ENCODE measurements at places on chromosomes 4 and X. TPM values are rescaled to one million over a fixed set of nuclear protein-coding genes. Genes with fewer than 3 reads are reported as not detected.
A peak's percentile ranks its signal among the peaks of the same experiment; 100 is the strongest.

The DLG3 gene
- 12.5 TPM for total RNA-seq

The ASIC5 gene
- not detected for total RNA-seq

The CENPE gene
- 1.4 TPM for total RNA-seq

The CT45A5 gene
- not detected for total RNA-seq

The VCX gene
- not detected for total RNA-seq

The TMEM271 gene
- total RNA-seq = 0.36 TPM

The ERAS gene
- total RNA-seq = not detected

The SCML2 gene
- 1.9 TPM for total RNA-seq

DNA sequence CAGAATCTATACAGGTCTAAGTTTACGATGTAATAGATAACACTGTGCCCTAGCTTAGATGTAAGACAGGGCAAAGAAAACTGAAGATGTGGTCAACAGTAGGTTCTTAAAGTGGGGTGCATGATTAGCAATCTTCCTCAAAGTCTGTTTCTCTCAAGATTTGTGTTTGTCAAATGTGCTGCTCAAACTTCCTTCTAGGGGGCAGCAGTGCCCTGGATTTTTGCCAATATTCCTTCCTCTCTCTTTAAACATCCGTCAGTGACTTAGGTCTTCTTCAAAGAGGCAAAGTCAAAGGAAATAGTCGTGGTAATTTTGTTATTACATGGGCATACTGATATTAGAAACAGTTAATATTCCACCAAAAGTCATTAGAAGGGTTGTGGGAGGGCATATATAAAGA lies 4.2 kb upstream of the PDHA2 start:
- no peaks in the 10 kb centered on the region for H3K27me3 ChIP-seq
- H3K4me3 ChIP-seq = no peak overlapping the region
- DNase-seq = no peak

DNA sequence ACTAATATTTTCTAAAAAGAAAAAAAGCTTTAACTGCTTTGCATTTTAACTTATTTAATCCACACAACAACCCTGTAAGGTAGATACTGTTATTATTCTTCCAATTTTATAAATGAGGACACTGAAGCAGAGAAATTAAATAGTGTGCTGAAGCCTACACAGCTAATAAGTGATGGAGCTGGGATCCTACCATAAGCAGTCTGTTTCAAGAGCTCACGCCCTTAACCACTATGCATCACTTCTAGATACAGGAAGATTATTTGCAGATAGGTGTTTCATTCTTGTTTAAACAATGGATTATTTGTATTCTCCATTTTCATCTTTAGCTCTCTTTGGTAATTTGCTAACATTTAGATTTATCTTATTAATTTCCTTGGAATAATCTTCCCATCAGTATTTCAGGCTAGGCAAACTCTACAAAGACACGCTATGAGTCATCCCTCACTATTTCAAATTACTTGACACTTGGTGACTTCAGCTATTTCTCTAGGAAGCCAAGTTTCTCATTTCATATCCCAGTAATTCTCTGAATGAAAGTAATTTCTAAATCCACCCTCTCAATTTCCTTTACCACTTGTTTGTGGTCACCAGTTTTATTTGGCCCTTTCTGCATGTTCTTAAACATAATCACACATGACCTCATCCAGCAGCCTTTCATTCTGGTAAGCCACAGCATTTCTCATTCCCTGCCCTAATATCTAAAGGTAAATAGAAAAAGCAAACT lies 67.3 kb downstream of the ASB9 start:
- no peak overlapping the region for H3K27ac ChIP-seq
- H3K36me3 ChIP-seq = no peaks in the 10 kb centered on the region
- DNase-seq = no peak
- no peaks in the 10 kb centered on the region for H3K4me1 ChIP-seq

DNA sequence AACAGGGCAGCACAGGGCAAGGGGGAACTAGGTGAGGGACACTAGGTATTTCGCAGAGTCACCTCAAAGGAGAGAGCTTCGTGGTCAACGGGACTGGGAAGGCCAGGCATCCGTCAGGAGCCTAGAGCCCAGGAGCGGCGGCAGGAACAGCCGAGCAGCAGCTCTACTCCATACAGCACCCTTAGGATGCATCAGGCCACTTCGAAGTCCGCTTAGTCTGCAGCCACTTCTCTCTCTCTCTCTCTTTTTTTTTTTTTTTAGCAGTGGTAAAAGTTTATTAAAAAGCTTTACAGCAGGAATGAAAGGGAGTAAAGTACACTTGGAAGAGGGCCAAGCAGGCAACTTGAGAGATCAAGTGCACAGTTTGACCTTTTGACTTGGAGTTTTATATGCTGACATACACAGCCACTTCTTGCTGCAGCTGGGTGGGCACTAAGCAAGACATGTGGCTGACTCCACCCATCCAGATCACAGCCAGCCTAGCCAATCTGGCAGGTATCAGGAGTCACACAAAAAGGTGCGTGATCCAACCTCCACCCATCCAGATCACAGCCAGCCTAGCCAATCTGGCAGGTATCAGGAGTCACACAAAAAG lies 209.7 kb upstream of the RADX start:
- H3K4me1 ChIP-seq = no peaks in the 10 kb centered on the region
- no peak overlapping the region for H3K27ac ChIP-seq
- no peak for DNase-seq
- H3K36me3 ChIP-seq = no peaks in the 10 kb centered on the region

GRCh38 chr4:73617256-73617655 lies 3.0 kb downstream of the RASSF6 start:
- DNase-seq = no peak
- H3K27me3 ChIP-seq = no peaks in the 10 kb centered on the region
- H3K4me1 ChIP-seq = no peaks in the 10 kb centered on the region
- no peaks in the 10 kb centered on the region for H3K36me3 ChIP-seq

- H3K27me3 ChIP-seq = no peaks in the 10 kb centered on the region
- H3K27ac ChIP-seq = no peak overlapping the region
- DNase-seq = no peak
- no peak overlapping the region for H3K4me3 ChIP-seq
- no peaks in the 10 kb centered on the region for H3K4me1 ChIP-seq
- H3K36me3 ChIP-seq = no peaks in the 10 kb centered on the region
Measured at GRCh38 chr4:120770897-120771296, 151.6 kb downstream of the PRDM5 start.

GRCh38 chr4:155640751-155641150 lies 25.9 kb upstream of the GUCY1A1 start:
- no peaks in the 10 kb centered on the region for H3K4me1 ChIP-seq
- H3K27me3 ChIP-seq = no peaks in the 10 kb centered on the region
- no peak overlapping the region for H3K27ac ChIP-seq
- DNase-seq = no peak

DNA sequence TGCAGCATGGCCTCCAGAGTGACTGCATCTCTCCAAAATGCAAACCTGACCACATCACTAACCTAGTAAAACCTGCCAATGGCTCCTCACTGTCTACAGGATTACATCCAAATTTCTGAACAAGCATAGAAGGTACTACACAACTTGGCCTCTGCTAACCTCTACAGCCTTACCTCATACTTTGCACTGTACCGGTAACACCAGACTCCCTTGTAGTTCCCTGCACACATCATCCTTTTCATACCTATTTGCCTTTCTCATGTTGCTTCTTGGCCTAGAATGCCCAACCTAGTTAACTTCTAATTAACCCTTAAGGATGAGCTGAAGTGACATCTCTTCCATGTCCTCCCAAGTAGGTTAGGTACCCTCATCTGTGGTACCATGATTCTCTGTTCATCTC lies 33.4 kb upstream of the KCNE5 start:
- no peaks in the 10 kb centered on the region for H3K4me1 ChIP-seq
- no peaks in the 10 kb centered on the region for H3K27me3 ChIP-seq
- no peaks in the 10 kb centered on the region for H3K36me3 ChIP-seq
- no peak for DNase-seq
- H3K27ac ChIP-seq = no peak overlapping the region

- no peak overlapping the region for H3K27ac ChIP-seq
- H3K27me3 ChIP-seq = no peaks in the 10 kb centered on the region
- H3K4me3 ChIP-seq = no peak overlapping the region
- H3K4me1 ChIP-seq = no peaks in the 10 kb centered on the region
- H3K36me3 ChIP-seq = no peaks in the 10 kb centered on the region
- no peak for DNase-seq
Measured at GRCh38 chr4:57926311-57926710, 816.1 kb upstream of the IGFBP7 start.

- no peaks in the 10 kb centered on the region for H3K36me3 ChIP-seq
- peak overlapping the region; percentile 65 for H3K27ac ChIP-seq
- no peaks in the 10 kb centered on the region for H3K27me3 ChIP-seq
Measured at GRCh38 chrX:69238114-69238886, 73.0 kb upstream of the PJA1 start.

DNA sequence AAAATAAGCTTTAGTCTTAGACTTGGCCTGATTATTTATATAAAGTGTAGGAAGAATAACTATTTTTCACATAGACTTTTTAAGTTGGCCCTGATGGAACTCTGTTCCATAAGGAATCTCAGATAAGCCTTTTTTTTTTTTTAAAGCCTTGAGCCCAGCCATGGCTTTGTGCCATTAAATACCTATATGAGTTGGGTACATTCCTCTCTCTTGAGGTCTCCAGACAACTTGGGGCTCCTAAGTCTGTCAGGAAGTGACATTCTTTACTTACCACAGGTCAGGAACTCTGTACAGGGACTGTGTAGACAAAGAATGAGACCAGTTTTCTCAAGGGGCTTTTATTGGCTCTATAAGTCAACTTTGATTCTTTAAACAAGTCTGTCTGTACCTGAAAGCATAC lies 27.1 kb upstream of the IGFBP7 start:
- no peak for DNase-seq
- H3K27me3 ChIP-seq = no peaks in the 10 kb centered on the region
- H3K4me3 ChIP-seq = no peak overlapping the region
- H3K4me1 ChIP-seq = no peaks in the 10 kb centered on the region
- H3K27ac ChIP-seq = no peak overlapping the region

DNA sequence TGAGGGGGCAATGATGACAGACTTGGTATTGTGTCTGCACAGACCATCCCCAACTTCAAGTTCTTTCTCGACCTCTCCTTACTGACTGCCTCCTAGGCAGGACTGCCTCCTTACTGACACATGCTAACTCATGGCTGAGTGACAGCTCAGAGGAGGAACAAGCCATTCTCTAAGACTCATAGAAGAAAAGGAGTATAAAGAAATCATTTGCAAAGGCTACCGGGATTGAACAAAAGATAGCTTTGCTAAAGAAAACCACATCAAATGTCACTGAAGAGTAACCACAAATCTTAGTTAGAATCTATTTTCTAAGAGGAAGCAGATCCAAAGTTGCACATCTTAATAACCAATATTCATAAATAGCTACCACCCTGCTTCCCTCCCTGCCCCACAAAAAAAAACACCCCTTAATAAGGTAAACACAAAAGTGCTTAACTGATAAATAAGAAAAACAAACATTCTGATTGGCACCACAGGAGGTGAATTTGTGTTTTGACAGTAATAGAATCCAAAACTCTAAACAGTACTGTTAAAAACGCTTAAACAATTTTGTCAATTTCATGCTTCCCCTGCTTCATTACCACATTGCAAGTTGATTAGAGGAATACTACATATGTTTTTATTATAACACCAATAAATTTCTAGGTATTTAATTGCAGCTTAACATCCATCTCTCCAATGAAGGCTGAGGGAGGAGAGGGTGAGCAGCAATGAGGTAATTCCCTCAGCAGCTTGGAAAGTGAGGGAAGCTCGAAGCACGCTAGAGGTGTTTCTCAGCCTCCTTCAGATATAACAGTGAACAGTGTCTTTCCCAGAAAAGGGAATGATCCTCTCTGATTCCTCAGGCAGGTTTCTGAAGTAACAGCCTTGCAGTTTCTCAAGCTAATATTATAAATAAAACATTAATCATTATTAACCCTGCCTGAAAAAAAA lies 160.0 kb downstream of the HNRNPD start:
- no peak overlapping the region for H3K27ac ChIP-seq
- H3K4me3 ChIP-seq = no peak overlapping the region
- H3K36me3 ChIP-seq = no peaks in the 10 kb centered on the region
- H3K4me1 ChIP-seq = no peaks in the 10 kb centered on the region
- no peak for DNase-seq
- H3K27me3 ChIP-seq = no peaks in the 10 kb centered on the region

DNA sequence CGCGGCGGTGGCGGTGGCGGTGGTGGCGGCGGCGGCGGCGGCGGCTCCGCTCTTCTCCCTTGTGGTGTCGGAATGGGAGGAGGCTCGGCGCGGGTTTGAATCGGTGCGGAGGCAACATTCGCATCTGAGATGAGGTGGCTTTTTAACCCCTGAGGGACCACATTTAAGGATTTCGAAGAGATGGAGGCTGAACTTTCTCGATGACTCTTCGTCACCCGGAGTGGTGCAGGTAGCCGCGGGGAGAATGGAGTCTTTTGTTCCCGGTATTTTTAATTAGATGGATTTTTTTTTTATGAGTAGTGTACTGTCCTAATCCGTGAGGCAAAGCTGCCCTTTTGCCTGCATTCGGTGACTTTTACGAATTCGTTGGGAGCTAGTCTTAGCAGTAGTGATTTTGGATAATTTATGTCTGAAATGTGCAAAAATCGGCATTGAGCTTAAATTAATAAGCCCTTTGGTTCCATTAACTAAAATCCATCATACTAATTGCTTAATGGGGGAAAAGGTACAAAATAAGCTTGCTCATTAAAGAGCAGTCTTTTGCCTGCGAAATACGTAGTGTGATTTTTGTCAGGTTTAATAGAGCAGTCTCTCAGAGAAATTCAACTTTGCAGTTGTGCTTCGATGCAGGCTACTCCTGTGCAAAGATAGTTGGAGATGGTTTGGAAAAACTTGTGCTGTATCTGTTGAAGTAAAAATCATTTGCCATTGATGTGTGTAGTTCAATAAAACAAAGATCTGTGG lies 206.2 kb downstream of the TENM3 start:
- H3K4me3 ChIP-seq = peak overlapping the region; percentile 65
- peak; percentile 85 for DNase-seq
- H3K4me1 ChIP-seq = peaks cover 22% of the 10 kb centered on the region
- peaks cover 13% of the 10 kb centered on the region for H3K27me3 ChIP-seq

- H3K4me1 ChIP-seq = no peaks in the 10 kb centered on the region
- H3K27ac ChIP-seq = no peak overlapping the region
- no peak for DNase-seq
- no peaks in the 10 kb centered on the region for H3K36me3 ChIP-seq
- H3K27me3 ChIP-seq = peaks cover 14% of the 10 kb centered on the region
- no peak overlapping the region for H3K4me3 ChIP-seq
Measured at GRCh38 chrX:107454302-107454701, 4.8 kb downstream of the FRMPD3 start.

GRCh38 chrX:111363741-111364140 lies 48.3 kb downstream of the DCX start:
- H3K27ac ChIP-seq = no peak overlapping the region
- no peak overlapping the region for H3K4me3 ChIP-seq
- no peak for DNase-seq

GRCh38 chr4:28232951-28233350 lies 1372.3 kb downstream of the STIM2 start:
- H3K27me3 ChIP-seq = no peaks in the 10 kb centered on the region
- no peak overlapping the region for H3K27ac ChIP-seq
- H3K36me3 ChIP-seq = no peaks in the 10 kb centered on the region
- H3K4me3 ChIP-seq = no peak overlapping the region
- peaks cover 6% of the 10 kb centered on the region for H3K4me1 ChIP-seq

- no peaks in the 10 kb centered on the region for H3K36me3 ChIP-seq
- H3K27me3 ChIP-seq = no peaks in the 10 kb centered on the region
- peak overlapping the region; percentile 87 for H3K27ac ChIP-seq
- peak; percentile 78 for DNase-seq
- peak overlapping the region; percentile 65 for H3K4me3 ChIP-seq
Measured at GRCh38 chrX:150365990-150366911, 3.1 kb downstream of the MAMLD1 start.
